ENCODE measurements at places on chromosomes 6 and 20.

DNA sequence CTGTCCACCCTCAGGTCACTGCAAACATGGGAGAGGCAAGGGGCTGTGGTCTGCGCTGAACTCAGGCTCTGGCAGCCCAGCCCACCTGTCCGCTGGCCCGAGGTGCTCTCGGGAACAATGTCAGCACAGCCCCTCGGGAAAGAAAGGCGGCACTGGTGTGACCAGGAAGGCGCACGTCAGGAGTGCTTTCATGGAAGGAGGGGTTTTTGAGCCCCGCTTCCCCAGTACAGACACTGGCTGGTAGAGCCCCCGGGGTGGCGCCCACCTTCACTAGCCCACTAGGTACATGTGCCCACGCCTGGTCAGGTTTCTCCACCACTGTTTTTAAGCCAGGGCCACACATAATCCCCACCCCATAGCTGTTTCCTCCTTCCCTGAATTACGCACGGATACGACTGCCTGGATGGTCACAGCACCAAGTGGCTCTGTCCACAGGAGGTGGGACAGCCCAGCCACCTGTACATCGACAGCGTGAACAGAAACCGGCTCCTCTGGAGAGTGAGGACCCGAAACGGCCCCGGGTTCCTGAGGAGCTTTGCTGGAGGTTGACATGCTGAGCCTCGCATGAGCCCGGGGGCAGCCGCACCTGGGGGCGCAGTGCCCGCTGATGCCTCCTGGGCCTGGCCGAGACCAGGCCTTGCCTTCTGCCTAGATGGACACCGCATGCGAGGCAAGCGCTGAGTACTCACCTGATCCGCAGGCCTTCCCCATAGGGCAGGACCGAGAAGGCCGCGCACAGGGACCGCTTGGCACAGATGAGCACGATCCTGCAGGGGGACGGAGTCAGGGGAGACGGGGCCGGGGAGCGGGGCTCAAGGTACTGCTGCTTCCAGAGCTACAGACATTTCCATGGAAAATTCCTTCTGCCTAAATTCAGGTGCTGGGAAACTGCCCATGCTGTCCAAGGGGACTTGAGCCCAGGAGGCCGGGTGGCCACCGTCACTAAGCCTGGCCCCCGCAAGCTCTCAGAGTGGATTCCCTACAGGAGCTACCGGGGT lies 7.6 kb downstream of the RPS21 start:
- peak; percentile 89 for DNase-seq

DNA sequence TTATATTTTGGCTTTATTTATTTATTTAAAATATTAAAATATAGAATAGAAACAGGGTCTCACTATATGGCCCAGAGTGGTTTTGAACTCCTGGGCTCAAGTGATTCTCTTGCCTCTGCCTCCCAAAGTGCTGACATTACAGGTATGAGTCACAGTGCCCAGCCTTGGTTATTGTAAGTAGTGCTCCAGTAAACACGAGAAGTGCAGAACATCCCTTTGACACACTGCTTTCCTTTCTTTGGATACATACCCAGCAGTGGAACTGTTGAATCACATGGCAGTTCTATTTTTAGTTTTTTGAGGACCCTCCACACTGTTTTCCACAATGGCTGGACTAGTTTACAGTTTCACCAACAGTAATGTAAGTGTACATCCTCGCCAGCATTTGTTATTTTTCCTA lies 203.9 kb downstream of the PHF3 start:
- DNase-seq, result no peak

DNA sequence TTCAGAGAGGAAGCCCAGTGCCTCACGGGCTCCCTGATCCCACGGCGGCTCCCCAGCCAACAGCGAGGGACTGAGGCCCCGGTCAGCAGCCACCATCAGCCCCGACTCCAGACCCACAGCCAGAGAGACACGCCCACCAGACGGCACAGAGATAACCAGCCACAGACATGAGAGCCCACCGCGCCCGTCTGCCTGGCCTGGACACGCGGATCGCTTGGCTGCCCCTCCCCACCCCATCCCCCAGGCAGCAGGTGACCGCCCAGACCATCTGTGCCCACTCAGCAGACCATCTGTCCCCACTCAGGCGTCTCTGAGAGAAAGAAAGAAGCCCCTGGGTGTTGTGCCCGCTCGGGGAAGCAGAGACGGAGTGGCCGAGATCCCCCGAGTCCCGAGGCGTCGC lies 55.5 kb upstream of the CHRNA4 start:
- DNase-seq, result peak; percentile 86

- DNase-seq, result no peak
These were observed 24.4 kb downstream of the RRAGD start for GRCh38 chr6:89387516-89388201.

- DNase-seq, result no peak
These were observed 5.0 kb upstream of the INSM1 start for GRCh38 chr20:20362774-20363433.

GRCh38 chr6:162882801-162883481 lies 155.2 kb downstream of the PACRG start:
- DNase-seq, result no peak

GRCh38 chr6:83859410-83860358 lies at the start of gene CYB5R4:
CYB5R4 (plus strand) TSS chr6:83859689; CDS start chr6:83859783, 94 bp downstream.
- peak; percentile 90 for DNase-seq

GRCh38 chr20:9884666-9885065 lies 45.8 kb upstream of the PAK5 start:
- no peak for DNase-seq

GRCh38 chr20:57025261-57025660 lies 241.2 kb downstream of the BMP7 start:
- DNase-seq, result peak; percentile 45

DNA sequence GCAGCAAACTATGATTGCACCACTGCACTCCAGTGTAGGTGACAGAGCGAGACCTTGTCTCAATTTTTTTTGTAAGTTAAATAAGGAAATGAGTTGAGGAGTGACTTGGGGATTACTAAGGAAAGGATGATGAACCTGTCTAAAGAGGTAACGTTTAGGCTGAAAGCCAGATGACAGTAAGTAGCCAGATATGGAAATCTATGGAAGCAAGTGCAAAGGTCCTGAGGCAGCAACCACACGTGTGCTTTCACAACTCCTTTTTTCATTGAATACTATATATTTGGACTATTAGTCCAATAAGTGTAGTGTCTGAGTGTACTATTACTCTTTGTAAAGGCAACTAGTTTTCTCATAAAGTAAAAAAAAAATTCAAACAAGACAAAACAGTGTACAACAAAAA lies 147.4 kb downstream of the CD24 start:
- DNase-seq, result no peak

- DNase-seq, result no peak
These were observed 86.3 kb downstream of the ELOVL4 start for GRCh38 chr6:79861023-79861422.

DNA sequence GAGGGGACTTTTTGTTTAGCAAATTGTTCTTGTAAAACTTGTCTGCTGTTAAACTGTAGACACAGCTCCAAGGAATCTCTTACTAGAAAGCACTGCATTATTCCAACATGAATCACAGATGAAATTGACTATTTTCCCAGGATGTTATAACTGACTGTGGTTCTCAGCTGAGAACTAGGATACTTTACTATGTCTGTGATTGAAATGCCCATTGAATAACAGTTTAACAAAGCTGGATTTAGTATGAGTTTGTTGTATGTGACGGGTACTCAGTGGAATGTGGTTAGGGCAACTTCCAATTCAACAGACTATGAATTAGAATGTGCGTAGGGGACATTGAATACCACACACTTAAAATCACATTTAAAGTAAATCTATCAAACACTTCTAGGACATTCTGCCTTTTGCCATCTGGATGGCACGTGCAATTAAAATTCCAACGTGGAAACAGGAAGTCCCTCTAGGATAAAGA lies 193.4 kb upstream of the PREP start:
- no peak for DNase-seq

Measured in RWPE2 (cell line).